ENCODE measurements at places on chromosomes 3 and 15.

DNA sequence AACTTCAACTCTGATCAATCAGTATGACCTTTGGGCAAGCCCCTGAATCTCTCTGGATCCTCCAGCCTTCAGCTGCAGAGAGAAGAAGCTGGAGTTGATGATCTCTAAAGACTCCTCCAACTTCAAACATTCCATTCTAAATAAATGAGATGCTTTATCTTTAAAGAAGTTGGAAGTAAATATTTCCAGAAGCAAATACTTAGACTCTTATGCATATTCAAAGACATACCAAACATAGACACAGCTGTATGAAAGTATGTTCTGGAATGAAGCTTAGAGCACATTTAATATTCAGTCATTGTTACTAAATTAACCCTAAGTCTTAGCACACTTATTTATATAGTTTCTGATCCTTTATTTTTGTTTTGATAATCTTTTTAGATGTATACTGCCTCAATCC lies 77.6 kb upstream of the ACP3 start:
- DNase-seq: no peak

DNA sequence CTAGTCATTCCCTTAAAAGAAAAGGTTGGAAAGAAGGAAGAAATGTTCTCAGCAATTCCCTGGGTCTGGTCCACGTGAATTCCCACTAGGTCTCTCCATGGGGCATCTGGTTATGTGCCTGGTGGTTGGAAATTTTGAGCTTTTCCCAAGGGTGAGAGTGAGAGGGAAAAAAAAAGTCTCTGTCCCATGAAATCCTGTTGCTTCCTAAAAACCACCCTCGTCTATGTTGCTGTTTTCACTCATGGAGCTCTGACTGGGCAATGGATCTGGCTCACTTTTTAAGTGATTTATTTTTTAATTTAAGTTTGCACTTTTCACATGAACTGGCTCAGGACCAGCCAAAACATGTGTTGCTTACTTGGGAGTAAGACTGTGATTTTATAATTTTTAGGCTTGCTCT lies 190.1 kb downstream of the CHST2 start:
- no peak for DNase-seq

DNA sequence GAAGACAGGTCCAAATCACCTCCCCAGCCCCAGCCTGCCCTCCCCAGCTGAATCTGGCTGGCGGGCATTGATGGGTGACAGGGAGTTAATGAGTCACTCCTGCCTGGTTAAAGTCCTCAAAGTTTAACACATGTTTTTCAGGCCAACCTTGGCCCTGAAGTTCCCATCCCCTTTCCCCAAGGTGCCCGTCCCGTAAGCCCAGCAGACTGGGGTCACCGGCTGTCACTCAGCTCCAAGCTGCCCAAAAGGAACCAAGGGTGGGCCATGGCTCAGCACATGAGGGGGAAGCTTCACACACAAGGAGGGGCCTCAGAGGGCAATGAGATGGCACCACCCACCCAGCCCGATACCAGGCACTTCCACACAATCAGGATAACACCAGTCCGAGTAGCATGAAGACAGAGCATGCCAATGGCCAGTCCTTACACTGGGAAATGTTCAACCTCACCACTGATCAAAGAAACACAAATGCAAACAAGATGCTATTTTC lies 10.2 kb upstream of the KLF15 start:
- DNase-seq: no peak

GRCh38 chr3:51024765-51025632 lies 350.3 kb downstream of the DOCK3 start:
- DNase-seq: no peak

GRCh38 chr15:58159827-58160386 lies 21.7 kb downstream of the AQP9 start:
- no peak for DNase-seq

DNA sequence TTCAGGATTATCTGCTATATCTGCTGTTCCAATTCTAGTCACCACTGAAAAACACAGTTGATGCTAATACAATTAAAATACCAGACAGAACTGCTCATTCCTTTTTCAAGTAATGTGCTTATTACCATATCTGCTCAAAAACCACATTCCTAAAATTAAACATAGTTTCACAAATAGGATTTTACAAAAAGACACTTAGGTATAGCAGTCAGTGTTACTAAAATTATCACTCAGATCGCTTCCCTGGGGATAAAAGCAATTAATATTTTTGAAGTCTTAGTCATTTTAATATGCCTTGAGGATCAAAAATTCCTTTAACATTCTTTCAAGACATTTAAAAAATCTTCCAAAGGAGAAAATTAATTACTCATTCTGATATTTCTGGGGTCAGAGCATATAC lies 71.5 kb downstream of the RAD18 start:
- DNase-seq: no peak

DNA sequence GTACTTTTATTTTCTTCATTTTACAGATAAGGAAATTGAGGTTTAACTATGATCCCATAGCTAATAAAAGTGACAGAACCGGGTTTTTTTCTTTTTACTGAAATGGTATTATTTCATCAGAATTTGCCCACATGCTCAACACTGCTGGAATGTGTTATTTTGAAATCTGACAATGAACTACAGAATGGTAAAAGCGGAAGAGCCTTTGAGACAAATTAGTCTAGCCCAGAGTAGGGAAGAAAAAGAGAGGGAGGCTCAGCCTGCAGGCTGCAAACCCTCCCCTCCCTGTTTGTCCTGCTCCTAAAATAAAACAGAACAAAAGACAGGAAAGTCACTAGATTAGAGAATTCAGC lies 100.3 kb upstream of the LIPC start:
- no peak for DNase-seq

GRCh38 chr3:49359623-49360022 lies 1.5 kb upstream of the GPX1 start:
- no peak for DNase-seq

- DNase-seq: no peak
Measured at GRCh38 chr15:44158111-44158510, 37.0 kb downstream of the FRMD5 start.
